Large intestine (tissue), 12 donors: ENCODE measurements at places on chromosomes 1 and 21. TPM values are rescaled to one million over a fixed set of nuclear protein-coding genes. Genes with fewer than 3 reads are reported as not detected.

The MTOR gene
- 27.5 TPM for polyA plus RNA-seq

The AUNIP gene
- polyA plus RNA-seq: 2.0 TPM

The SELP gene
- polyA plus RNA-seq: 1.8 TPM

The USP25 gene
- polyA plus RNA-seq: 24.9 TPM

The GPA33 gene
- 64.4 TPM for polyA plus RNA-seq

The TNFRSF1B gene
- 16.3 TPM for polyA plus RNA-seq

The RPAP2 gene
- polyA plus RNA-seq: 21.8 TPM

The A3GALT2 gene
- 0.10 TPM for polyA plus RNA-seq

The DCAF6 gene
- 54.7 TPM for polyA plus RNA-seq

The S100A3 gene
- not detected for polyA plus RNA-seq

The AMY1C gene
- polyA plus RNA-seq: not detected

The KPRP gene
- not detected for polyA plus RNA-seq

The ACTL8 gene
- not detected for polyA plus RNA-seq

The GPR25 gene
- polyA plus RNA-seq: 0.16 TPM

The TSPAN1 gene
- polyA plus RNA-seq: 17.8 TPM

The LCE2B gene
- polyA plus RNA-seq: not detected

The SYCP1 gene
- not detected for polyA plus RNA-seq

The CCDC27 gene
- 0.03 TPM for polyA plus RNA-seq

The SMAP2 gene
- polyA plus RNA-seq: 21.6 TPM

The CSF3R gene
- polyA plus RNA-seq: 4.1 TPM

The ATPAF1 gene
- polyA plus RNA-seq: 48.9 TPM

The ARTN gene
- 1.4 TPM for polyA plus RNA-seq
